ENCODE measurements at places on chromosomes 5 and 9.

DNA sequence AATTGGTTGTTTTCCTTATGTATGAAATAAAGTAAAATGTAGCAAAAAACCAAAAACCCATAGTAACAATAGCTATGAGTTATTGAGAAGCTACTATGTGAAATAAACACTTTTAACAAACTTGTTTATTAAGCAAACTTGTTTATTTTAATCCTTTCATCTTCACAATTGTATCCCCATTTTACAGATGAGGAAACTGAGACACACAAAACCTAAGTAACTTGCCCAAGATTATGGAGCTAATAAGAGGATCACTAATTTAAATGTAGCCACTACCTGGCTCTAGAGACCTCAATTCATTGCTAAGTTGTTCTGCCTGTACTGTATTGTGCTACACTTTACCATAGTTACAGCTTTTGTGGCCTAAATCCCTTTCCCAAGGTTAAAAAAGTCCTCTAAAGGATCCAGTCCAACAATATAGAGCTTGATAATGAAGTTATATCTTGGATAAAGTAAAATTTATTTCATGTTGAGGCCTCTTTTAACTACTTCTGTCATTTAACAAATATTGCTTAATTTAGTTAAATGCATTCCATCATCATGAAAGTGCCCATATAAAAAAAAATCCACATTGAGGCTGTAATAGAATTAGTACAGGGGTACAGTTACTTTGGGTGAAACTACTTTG lies 22.1 kb downstream of the HOMER1 start:
- DNase-seq = no peak

DNA sequence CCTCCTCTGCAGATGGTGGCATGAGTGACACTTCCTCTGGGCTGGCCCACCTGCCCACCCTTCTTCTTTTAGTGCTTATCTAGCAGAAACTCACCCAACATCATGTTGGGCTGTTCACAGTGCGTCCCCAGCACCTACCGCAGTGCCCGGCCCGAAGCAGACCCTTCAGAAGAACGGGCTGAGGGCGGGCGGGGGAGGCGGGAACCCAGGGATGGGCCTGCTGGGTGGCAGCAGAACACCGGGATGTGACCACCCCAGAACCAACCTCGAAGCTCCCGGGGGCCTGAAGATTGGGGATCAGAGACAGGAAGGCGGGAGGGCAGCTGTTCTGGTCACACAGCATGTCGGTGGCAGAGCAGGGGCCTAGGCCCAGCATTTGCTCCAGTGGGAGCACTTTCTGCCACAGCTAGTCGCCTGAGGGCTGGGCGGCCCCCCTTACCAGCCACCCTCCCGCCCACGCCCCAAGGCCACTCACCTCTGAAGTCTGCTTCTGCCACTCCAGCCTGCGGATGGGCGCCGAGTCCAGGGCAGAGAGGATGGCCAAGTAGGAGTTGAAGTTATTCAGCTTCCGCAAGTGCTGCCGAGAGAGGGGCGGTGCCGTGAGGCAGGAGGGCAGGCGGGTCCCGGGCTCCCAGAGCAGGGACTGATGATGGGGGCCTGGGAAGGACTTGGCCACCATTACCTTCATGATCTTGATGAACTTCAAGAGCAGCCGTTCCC lies 38.7 kb downstream of the PRRT1B start:
- no peak for DNase-seq

GRCh38 chr5:80406980-80407734 lies 707 bp upstream of the ZFYVE16 start:
- no peak for DNase-seq

- no peak for DNase-seq
These were observed 234.8 kb upstream of the ISL1 start for GRCh38 chr5:51148437-51148836.

DNA sequence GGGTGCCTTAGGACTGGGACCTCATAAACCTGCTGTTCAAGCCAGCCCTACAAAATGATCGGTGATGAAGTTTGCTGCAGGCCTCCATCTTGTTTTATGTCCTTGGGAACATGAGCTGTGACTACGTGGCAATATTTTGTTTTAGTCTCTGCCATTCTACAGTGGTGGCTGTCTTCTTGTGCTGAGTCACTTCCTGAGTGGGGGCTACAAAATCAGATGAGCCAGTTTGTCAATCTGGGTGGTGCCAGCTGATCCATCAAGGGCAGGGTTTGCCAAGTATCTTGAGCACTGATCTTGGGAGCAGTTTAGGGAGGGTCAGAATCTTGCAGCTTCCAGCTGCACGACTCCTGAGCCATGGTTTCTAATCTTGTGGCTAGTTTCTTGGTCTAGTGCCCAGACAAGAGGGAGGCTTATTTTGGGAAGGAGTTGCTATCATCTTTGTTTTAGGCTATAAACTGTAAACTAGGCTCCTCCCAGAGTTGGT lies 94.7 kb downstream of the YTHDC2 start:
- no peak for DNase-seq

GRCh38 chr9:130189840-130190239 lies 17.6 kb downstream of the NCS1 start:
- DNase-seq = no peak
